ENCODE measurements at places on chromosomes 5 and 9. TPM values are rescaled to one million over a fixed set of nuclear protein-coding genes. Genes with fewer than 3 reads are reported as not detected.
A peak's percentile ranks its signal among the peaks of the same experiment; 100 is the strongest.

Gene NME5
- 3.1 TPM for total RNA-seq

GRCh38 chr9:73007966-73008672 is 55.3 kb upstream of the ALDH1A1 start:
- no peak for DNase-seq

Gene SHROOM1
- total RNA-seq: 9.5 TPM

DNA sequence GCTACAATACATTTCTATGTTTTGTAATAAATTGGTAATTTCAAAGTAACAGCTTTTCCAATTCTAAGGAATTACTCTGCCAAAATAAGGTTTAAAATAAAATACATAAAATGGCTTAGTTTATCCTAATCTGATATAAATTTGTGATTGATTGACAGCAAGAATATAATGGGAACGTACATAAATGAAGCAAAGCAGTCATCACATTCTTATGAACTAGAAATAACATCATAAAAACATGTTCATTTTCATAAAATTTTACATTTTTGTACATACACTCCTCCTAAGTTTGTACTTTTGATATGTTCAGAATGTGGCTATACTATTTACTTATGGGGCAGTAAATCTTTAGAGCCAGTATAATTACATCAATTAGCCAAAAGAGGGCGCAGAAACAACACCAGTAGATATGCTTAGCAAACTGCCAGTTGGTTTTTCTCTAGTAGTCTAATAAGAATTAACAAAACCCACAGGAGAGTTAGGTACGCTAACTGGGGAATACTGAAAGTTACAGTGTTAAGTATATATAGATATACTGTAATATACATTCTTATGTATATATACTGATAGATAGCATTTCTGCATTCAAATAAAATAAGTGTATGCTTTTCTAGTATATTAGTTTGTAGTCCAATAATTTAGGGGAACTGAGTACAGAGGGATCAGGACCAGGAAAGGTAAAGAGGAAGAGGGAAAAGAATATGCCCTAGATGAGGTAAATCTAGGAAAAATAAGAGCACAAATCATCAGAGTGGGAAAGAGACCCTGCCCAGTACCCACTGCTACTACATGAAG is 76.8 kb downstream of the ZDHHC21 start:
- peak; percentile 32 for DNase-seq

GRCh38 chr9:97900103-97900737 is 22.1 kb downstream of the TRMO start:
- DNase-seq: no peak

- no peak for DNase-seq
These were observed 36.8 kb downstream of the ELL2 start for GRCh38 chr5:95924720-95925377.

DNA sequence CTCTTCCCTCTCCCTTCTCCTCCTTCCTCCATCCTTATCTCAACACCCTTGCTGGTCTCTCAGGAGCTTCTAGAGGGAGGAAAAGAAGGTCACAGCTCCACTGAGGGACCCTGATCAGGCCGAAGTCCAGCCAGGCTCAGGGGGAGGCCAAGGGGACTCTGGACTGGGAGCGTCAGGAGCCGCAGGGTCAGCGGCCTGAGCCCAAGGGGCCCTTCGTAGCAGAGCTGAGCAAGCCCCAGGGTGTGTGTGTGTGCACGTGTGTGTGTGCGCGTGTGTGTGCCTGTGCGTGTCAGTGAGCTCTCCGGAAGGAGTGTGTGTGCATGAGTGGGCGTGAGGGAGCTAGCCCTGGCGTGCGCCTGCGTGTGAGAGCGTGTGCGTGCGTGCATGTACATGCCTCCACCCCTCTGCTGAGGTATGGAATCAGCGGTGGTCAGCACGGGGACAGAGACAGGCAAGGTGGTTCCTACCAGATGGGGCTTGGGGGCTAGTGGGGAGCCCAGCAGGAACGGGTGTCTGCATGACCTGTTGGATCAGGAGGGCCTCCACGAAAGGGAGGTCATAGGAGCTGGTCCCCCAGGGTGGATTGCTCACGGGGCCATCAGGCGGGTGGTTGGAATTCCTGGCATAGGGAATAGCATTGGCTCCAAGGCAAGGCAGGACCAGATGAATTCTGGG is 10.0 kb upstream of the AGPAT2 start:
- no peak for DNase-seq

GRCh38 chr9:35732800-35733541 is 505 bp downstream of the CREB3 start:
- peak; percentile 79 for DNase-seq

Gene OR1K1
- total RNA-seq: not detected

Gene PRDM9
- not detected for total RNA-seq

DNA sequence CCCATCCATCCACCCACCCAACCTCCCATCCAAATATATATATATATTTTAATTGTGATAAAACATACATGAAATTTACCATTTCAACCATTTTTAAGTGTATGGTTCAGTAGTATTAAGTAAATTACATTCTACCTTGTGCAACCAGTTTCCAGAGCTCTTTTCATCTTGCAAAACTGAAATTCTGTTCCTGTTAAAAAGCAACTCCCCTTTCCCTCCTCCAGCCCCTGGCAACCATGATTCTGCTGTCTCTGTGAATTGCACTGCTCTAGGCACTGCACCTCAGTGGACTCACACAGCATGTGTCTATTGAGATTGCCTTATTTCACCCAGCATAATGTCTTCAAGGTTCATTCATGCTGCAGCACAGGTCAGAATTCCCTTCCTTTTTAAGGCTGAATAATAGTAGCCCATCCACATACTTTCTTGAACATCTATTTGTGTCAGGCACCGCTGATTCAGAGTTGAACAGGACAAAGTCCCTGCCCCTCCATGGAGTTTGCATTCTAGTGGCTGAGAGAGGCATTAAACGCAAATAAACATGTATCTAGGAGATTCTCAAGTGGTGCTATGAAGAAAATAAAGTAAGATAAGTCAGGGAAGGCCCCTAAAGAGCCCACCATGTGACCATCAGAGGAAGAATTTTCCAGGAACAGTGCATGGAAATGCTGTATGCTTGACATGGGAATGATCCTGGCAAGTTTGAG is 24.0 kb downstream of the CSF1R start:
- no peak for DNase-seq

DNA sequence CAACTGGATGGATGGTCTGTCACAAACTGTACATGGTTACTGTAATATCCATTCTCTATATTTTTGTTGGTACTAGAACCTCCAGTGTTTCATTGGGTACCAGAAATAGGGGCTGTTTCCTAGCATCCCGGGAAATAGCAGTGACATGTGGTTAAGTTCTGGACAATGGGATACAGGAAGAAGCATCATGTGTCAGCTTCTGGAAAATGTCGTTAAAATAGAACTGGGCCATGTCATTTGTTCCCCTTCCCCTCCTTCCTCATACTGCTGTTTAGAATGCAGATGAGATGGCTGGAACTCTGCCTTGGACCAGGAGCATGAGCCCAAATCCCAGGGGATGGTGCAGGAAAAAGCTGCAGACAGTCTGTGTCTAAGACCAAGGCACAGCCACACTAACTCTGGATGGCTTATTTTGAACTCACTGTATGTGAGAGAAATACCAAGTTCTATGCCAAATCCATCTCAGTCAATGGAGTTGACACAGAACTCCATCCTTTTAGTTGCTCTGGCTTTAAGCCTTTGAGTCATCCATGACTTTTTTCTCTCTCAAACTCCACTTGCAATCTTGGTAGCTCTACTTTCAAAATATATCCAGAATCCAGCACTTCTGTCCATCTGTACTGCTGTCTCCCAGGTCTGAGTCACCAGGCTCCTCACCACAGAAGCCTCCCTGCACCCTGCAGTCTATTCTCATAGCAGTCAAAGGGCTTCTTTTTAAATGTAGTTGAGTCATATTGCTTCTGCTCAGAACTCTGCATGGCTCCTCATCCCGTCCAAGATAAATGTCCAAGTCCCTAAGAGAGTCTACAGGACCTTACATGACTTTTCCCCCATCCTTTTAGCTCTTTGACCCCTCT is 184.2 kb downstream of the NSG2 start:
- DNase-seq: no peak

DNA sequence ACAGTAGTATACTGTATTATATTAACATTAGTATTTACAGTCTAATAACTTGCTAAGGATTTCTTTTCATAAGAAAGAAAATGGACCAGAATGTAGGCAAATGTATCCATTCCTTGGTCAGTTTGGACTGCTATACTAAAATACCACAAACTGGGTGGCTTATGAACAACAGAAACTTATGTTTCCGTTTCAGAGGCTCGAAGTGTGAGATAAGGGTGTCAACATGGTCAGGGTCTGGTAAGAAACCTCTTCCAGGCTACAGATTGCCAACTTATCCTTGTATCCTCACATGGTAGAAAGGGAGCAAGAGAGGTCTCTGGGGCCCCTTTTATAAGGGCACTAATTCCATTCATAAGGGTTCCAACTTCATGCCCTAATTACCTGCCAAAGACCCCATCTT is 9.2 kb upstream of the ESM1 start:
- no peak for DNase-seq

Gene TMEFF1
- 3.3 TPM for total RNA-seq

Gene SLC25A2
- 0.42 TPM for total RNA-seq

Gene SMIM27
- total RNA-seq: 8.1 TPM

Gene ATOSB
- total RNA-seq: 10.2 TPM

- DNase-seq: no peak
These were observed 64.2 kb downstream of the MYO10 start for GRCh38 chr5:16871746-16872339.

DNA sequence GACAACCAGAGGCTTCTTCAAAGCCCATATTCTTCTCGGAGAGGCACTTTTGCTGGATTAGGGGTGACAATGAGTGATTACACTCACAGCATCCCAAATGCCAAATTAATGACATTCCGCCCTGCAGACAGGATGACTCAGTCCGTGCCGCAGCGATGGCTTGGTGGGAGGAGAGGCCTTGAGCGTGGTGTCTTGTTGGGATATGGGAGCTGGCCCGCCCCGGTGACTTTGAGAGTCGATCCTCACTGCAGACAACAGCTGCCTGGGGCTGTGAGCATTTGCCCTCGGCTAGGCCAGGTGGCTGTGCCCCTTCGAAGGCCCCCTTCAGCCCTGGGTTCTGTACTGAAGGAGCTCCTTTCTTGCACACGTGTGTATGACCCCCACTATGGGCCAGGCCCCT is 29.8 kb downstream of the OLFM1 start:
- DNase-seq: no peak

- peak; percentile 85 for DNase-seq
These were observed 21.5 kb downstream of the BTF3 start for GRCh38 chr5:73519531-73520283.

DNA sequence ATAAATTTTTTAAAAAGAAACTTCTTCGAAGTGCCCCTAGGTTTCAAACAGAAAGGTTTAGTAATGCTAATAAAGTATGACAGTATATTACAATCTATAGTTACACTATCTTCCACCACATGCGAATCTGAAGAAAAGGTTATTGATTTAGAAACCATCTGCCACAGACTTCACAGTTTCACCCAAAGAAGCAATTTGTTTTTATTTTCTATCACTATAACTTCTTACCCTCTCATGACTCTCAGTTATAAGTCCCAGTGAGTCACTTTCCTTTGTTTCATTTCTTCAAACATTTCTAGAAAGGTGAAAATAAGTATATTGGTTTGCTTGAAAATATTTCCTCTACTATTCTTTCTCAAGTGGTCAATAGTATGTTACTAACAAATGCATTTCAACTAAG is 93.6 kb downstream of the MCTP1 start:
- DNase-seq: no peak

Gene EPB41L4A
- 2.8 TPM for total RNA-seq

Measured in HCT116 (cell line).